Amniotic epithelial cell (primary cell): ENCODE measurements at places on chromosomes 7 and 10.
A peak's percentile ranks its signal among the peaks of the same experiment; 100 is the strongest.

- DNase-seq: peak; percentile 44
Observed at GRCh38 chr10:86547296-86547695, 25.7 kb upstream of the WAPL start.

- DNase-seq: peak; percentile 64
Observed at GRCh38 chr7:116772423-116772863, 89.9 kb upstream of the CAPZA2 start.

DNA sequence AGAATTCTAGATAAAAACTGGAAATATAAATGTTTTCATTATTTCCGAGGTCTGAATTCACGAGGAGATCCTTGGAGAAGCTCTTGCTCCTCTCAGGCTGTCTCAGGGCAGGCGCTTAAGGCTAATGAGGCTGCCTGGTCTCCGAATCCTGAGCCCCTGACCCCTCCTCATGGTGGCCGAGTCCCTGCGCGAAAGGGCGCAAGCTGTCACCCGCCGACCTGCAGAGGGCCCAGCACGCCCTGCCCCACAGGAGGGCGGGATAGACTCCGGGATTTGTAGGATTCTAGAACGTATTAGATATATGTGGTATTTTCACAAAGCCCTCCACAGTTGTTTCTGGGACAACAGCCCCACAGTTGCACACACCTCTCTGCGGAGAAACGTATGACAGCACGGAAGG lies 284.1 kb downstream of the ABCA13 start:
- no peak for DNase-seq

- DNase-seq: no peak
Observed at GRCh38 chr10:103814105-103814504, 41.3 kb downstream of the SH3PXD2A start.

GRCh38 chr7:7251742-7252141 lies 69.4 kb downstream of the C1GALT1 start:
- DNase-seq: no peak

GRCh38 chr10:50536617-50537240 lies 87.0 kb downstream of the SGMS1 start:
- DNase-seq: no peak

DNA sequence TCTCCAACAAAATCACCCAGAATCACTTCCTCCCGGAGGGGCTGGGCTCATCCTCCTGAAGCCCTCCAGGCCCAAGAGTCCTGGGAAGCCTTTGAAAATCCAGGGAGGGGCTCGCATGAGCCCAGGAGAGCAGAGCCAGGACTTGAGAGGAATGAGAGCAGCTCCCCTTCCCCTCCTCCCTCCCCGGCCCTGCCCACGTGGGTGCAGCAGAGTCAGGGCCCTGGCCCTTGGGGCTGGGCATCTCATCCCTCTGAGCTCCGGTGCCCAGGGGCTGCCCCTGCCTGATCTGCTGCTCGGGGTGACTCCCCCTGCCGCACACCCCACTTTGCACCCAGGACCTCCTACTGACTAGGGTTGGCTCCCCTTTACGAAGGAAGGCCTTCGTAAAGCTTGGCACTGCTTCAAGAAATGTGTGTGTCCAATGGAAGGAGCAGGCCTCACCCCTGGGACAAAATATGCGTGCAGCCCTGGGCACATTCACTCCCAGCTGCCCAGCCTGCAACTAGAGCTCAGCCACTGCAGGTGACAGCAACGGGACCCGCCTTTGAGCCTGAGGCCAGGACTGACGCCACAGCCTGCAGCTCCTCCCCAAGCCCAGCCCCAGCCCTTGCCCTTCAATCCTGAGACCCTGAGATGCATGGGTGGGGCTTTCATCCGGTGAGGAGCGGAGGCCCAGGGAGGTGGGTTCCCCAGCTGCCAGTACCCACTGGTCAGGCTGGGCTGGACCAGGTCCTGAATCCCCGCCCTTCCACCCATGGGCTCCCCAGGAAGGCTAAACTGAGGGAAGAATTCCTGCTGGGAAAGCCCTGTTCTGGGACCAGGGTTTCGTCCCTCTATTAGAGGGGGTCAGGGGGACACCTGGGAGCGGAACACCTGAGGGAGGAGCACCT lies 21.8 kb downstream of the PWWP2B start:
- no peak for DNase-seq

GRCh38 chr7:108037140-108037539 lies 34.2 kb upstream of the LAMB1 start:
- DNase-seq: no peak

DNA sequence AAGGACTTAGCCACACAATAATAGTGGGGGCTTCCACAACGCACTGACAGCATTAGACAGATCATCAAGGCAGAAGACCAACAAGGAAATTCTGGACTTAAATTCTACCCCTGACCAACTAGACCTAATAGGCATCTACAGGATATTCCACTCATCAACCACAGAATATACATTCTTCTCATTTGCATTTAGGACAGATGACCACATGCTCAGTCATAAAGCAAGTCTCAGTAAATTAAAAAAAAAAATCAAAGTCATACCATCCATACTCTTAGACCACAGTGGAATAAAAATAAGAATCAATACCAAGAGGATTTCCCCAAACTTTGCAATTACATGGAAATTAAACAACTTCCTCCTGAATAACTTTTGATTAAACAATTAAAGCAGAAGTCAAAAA lies 155.9 kb downstream of the CDK14 start:
- no peak for DNase-seq

DNA sequence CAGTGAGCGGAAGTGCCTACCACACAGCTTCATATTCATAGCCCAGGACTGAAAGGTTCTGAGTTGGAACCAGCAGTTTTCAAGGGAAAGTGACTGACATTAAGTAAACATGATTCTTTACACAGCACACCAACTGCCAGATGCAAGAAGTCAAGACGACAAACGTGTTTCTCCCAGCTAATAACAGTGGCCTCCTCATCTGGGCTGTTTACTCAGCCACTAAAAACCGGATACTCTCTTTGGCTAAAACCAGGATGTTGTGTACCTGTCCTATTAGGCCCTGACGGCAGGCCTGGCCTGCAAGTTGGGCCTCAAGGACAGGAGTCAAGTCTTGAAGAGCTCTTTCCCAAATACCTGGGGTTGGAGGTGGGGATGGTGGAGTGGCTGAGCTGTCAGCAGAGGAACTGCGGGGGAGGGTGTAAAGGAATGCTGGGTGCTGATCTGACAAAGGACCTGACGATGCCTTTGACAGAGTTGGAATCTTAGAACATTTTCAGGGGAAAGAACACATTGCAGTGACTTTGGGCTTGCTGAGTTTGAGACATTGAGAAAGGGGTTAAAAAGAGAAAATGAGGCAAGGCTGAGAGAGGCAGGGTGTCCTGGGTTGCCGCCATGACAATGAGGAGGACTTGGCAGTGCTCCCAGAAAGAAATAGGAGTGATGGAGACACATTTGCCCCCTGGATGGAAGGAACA lies 57.7 kb downstream of the STEAP1B start:
- no peak for DNase-seq

DNA sequence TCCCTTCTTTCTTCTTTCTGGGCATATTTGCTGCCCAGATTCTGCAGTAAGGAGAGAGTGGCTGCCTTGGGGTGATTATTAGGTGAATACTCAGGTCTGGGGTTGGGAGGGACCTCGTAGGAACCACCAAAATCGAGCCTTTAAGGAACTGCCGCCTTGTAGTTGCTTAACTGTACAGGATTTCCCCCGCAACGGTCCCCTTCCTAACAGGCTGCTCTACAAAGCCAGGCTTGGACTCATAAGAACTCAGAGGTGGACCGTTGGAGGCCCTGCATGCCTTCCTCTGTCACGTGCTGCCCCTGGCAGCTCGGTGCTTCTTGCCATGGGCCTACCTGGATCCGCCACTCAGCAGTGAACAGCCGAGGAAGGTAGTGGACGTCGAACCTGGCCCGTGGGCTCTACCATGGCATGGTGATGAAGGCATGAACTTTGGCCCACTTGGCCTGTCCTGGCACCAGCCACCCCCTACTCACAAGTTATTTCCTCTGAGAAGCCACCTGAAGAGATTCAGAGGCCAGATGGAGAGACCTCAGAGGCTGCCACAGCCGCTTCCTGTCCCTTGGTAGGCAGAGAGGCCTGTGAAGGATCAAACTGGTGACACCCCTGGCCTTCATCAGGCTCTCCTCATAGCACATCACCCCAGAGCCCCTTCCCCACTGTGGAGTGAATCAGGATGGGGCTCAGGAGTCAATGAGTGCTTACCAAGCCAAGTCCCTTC lies 54.6 kb downstream of the NOD1 start:
- DNase-seq: no peak

- DNase-seq: no peak
Observed at GRCh38 chr7:129225931-129226572, 1.2 kb downstream of the AHCYL2 start.

DNA sequence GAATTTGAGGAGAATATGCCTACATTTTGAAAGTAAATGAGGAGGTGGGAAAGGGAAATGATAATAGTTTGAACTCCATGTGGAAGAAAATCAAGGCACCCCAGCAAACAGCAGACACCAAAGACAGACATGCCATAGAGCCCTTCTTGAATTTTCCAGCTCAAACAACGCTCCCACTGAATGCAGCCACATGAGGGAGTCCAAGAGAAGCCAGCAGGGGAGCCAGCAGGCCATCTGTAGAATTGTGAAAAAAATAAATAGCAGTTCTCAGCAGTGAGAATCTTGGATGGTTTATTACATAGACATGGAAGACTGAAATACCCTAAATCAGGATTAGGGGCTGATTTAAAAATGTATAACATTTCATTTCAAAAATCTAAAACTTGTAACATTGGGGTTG lies 1567.3 kb upstream of the LRRTM3 start:
- DNase-seq: peak; percentile 7

- no peak for DNase-seq
Observed at GRCh38 chr7:90749262-90749661, 153.1 kb downstream of the CDK14 start.

DNA sequence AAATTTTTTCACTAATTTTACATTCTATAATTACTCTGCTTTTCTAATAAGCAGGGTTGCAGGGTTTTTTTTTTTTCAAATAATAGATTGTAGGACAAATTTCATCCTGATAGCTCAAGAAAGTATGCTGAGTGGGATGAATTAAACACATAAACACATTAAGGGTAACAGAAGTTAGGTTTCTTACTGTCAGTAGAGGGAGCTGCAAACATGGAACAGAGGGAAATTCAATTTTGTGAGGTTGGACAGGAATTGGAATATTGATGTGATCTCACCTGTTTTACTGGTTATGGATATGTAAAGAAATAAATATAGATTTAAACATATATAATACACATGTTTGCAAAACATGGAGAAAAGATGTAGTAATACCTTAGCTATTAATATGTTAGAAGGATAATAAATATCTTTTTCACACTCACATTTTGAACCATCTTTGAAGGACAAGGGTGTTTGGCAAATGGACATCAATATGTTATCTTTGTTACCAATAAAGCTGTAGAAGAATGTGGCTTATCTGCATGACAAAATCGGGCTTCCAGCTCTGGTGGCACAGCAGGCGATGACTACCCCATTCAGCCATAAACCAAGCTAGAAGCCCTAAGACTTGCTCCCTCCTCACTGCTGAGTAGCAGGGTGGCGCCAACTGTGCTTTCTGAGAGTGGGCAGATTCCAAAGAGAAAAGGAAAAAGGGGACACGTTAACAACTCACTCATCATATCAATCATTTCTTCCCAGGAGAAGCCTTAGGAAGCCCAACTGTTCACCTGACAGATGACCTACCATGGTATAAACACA lies 1257.4 kb downstream of the GATA3 start:
- peak; percentile 3 for DNase-seq

- DNase-seq: no peak
Observed at GRCh38 chr7:71900556-71900955, 511.6 kb downstream of the CALN1 start.

GRCh38 chr7:128378637-128379036 lies 17.1 kb upstream of the PRRT4 start:
- no peak for DNase-seq

DNA sequence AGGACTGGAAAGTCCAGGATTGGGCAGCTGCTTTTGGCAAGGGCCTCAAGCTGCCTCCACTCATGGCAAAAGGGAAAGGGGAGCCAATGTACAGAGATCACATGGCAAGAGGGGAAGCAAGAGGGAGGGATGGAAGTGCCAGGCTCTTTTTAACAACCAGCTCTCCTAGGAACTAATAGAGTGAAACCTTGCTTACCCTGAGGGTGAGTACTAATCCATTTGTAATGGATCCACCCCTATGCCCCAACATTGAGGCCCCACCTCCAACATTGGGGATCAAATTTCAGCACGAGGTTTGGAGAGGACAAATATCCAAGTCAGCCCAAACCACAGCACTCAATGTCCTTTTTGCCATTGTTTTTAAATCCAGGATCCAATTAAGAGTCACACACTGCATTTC lies 12.5 kb downstream of the HABP2 start:
- no peak for DNase-seq

- DNase-seq: no peak
Observed at GRCh38 chr10:791639-792038, 102.2 kb upstream of the DIP2C start.

GRCh38 chr10:99524050-99524666 lies 8.6 kb upstream of the NKX2-3 start:
- peak; percentile 29 for DNase-seq

DNA sequence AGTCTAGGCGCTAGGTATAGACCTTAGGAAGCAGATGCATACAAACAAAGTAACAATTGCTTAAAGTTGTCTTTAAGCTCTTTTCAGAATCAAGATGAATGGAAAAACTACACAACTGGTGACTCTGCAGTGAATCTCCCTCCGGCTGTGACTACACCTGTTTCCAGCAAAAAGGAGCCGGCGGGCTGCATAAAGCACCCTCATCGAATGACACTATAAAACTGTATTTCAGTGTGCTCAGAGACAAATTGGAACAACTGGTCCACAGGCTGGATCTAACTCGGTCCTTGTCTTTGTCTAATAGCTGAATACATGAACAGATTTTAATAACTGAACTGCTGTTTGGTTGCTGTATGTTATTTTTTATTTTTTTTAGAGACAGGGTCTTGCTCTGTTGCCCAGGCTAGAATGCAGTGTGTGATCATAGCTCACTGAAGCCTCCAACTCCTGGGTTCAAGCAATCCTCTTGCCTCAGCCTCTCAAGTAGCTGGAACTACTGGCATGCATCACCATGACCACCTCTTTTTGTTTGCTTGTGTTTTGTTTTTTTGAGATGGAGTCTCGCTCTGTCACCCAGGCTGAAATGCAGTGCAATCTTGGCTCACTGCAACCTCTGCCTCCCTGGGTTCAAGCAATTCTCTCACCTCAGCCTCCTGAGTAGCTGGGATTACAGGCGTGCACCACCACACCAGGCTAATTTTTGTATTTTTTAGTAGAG lies 64.2 kb upstream of the SVIL start:
- no peak for DNase-seq

DNA sequence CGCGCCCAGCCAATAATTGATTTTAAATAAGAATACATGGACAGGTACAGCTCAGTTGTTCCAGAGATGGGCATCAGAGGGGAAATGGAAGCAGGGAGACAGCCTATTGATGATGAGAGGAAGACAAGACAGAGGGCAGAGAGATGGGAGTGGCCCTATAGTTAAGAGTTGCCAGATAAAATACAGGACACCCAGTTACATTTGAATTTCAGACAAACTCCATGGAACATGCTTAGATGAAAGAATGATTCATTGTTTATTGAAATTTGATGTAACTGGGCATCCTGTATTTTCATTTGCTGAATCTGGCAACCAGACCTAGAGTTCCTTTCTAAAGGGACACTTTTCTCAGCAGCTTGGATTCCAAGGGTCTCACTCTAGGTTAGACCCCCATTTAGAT lies 341.1 kb downstream of the FRMD4A start:
- no peak for DNase-seq
